ENCODE measurements at places on chromosomes 6 and 20.

- DNase-seq = no peak
These were observed 1.7 kb downstream of the PHF10 start for GRCh38 chr6:169722362-169723199.

- no peak for DNase-seq
These were observed 50.2 kb downstream of the HDAC2 start for GRCh38 chr6:113920663-113921267.

DNA sequence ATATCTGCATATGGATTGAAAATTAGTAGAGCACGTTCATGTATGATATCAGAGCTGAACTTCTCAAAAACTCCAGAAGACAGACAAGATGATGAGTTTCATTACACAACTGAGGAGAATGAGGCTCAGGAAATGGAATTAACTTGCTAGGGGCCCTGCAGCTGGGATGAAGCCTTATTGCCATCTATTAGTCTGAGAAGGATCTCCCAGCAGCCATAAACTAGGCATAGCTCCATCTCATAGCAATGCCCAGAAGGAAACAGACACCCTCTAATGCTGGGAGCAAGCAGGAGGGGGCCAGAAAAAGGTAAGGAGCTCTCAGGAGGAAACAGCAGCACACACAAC lies 18.0 kb downstream of the TFEB start:
- DNase-seq = no peak

DNA sequence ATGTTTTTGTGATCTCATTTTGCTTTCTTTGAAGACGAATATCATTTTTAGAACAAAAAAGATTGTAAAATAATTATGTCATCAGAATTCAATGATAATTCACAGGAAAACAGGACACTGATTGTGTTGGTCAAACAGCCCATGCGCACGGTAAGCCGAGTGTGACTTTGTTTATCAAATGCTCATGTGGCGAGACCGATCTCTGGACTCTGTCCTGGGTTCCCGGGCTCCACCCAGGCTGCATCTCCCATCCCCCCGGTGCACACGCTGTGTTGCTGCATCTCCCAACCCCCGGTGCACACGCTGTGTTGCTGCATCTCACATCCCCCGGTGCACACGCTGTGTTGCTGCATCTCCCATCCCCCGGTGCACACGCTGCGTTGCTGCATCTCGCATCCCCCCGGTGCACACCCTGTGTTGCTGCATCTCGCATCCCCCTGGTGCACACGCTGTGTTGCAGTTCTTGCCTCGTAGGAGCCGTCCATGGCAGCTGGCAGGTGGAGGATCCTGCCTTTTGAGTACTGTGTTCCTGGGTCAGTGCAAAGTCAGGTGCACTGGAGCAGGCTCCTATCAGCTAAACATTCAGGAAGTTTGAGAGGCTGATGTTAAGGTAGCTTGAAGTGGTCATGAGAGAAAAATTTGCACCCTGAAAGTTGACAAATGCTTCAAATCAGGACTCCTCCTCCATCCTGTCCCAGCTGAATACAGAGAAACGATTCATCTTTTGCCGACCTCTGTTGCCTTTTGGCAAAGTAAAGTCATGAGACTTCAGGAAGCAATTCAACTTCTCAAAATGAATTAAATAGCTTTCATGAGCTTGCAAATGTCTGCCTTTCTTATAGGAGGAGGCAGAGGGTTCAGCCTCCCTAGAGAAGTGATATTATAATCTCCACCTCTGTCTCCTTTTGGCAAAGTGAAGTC lies 77.1 kb upstream of the FRMD1 start:
- DNase-seq = no peak

DNA sequence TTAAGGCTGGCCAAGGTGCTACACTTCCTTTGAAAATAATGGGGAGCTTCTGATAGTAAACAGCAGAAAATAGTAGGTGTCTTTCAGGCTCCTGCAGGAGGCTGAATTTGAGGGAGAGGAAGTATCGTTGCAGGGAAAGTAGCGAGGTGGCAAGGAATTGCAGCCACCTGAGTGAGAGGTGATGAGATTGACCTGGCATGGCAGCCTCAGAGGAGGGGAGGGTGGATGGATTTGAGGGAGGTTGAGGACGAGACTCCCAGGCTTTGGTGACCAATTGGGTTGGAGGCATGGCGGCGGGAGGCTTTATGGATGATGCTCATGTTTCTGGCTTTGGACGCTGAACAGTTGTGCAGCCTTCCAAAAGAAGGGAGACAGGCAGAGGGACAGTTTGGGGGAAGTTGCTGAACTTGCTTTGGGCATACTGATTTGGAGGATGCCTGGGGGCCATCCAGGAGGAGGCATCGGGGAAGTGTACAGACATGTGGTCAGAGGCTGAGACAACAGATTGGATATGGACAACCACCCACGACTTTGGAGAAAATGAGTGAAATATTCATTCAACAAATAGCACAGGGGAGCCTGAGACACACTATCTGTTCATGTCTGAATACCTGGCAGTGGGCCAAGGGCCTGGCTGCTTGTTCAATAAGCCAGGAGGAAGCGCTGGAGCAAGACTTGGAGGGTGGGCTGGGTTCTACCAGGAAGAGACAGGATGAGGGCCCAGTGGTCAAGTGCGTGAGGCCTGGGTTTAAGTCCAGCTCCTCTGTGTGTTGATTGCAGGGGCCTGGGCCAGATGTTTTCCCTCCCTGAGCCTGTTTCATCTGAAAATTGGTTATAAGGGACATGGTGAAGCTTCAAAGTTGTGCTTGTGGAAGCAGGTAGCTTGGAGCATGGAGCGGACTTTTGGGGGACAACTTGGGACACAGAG lies 113.2 kb downstream of the CEBPB start:
- no peak for DNase-seq

DNA sequence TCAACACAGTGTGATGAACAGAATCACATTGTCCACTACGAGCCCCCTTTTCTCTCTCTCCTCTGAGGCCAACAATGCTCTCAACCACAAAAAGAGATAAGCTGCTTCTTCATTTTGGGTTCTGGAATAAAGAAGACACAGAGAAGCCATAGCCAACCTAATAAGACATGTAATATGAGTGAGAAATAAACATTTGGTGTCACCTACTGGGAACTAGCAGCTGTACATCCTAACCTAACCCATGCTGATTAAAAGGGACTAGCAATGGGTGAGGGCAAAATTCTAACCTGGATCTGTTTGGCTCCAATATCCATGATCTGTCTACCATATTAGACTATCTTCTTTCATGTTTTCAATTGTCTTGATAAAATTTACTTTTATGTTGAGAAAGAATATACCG lies 369.1 kb upstream of the MARCKS start:
- no peak for DNase-seq

DNA sequence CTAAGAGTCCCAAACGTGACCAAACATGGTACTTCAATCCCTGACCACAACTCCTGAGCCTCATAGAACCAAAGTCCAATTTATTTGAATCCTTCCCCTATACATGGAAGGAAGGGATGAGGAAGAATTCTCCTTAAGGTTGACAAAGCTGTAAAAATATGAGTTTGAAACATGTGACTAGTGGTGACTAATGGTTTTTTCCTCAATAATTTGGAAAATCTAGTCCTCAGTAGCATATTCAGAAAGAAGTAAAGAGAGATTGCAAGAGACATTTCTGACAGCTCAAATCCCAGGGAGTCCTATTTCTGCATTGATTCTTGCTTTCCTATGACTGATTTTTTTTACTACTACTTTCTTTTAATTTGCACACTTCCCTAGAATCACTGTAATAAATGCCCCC lies 443.7 kb downstream of the FRK start:
- no peak for DNase-seq

DNA sequence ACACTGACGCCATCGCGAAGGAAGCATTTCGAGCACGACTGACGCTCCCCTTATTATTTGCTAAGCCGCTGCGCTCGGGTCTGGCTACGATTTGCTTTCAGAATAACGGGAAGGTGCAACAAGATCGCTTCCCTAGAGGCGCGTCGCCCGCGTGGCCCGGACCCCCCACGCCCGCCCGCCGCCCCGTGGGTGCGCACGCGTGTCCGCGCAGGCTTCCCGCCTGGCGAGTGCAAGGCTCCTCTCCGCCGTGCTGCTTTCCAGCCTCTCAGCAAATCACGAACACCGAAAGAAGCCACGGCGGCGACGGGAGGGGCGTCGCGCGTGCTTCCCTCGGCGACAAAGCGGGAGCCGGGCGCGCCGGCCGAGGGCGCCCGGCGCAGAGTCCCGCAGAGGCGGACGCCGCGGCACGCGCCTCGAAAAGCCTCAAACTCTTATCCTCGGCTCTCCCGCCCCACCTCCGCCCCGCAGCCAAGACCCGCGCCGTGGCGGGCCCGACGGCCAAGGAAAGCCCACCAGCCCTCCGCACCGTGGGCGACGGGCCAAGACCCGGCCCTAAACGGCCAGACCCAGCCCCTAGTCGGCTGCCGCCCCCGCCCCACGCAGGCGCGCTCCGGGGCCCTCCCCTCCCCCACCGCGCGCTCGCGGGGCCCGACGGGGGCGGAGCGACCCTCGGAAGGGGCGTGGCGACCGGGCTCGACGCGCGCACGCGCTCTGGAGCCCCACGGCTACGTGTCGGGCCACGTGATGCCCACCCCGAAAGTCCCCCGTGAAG lies 987 bp upstream of the QKI start:
- DNase-seq = peak; percentile 87

GRCh38 chr6:137808191-137808590 lies 58.9 kb upstream of the TNFAIP3 start:
- DNase-seq = no peak

DNA sequence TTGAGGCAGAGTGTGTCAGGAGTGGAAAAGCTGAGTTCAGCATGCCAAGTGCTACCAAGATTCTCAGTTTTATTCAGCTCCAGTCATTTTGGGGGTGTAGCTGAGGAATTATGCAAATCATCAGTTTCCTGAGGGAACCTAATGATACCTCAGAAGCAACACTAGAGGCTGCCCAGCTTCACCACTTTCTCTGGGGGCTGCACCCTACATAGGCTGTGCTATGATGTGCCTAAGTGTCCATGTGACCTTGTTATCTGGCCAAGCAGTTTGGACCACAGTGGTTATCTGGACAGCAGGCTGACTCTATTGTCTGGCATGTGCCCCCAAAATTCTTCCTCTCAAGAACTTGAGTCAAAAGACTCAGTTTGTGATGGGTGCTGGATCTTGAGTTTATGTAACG lies 374.6 kb upstream of the SYNCRIP start:
- DNase-seq = no peak

DNA sequence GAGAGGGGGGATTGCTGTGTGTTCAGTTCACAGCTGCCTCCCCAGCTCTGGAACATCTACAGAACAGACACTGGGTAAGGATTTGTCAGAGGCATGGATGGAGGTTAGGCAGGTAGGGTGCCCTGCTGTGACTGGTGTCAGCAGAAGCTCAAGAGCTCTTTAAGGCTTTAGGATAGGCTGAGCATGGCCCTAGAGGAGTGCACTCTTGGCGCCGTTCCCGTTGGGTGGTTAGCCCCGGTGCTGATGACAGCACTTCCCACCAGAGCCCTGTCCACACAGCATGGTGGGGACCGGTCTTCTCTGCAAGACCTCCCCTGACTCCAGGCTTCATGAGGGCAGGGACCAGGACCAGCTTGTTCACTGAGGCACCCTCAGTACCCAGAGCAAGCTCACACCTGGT lies 262.0 kb downstream of the BMP7 start:
- DNase-seq = no peak

DNA sequence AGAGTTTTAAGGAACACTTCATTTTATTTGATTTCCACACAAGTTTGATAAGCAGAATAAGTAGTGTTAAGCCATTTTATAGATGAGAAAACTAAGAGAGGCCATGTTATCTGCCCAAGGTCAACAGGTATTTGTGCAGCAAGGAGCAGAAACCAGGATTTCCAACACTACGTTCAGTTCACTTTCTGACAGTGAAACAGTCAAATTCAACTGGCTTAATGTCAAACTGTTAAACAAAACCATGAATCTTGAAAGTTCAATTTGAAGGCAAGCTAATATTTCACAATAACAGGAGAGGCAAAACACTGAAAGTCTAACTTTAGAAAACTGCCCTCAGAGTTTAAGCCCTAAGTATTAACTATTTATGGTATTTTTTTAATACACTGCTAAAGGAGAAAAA lies 32.6 kb downstream of the DTNBP1 start:
- no peak for DNase-seq

GRCh38 chr6:147506704-147507114 lies 1.8 kb upstream of the SAMD5 start:
- no peak for DNase-seq
